ENCODE measurements at places on chromosomes 7 and 10.

DNA sequence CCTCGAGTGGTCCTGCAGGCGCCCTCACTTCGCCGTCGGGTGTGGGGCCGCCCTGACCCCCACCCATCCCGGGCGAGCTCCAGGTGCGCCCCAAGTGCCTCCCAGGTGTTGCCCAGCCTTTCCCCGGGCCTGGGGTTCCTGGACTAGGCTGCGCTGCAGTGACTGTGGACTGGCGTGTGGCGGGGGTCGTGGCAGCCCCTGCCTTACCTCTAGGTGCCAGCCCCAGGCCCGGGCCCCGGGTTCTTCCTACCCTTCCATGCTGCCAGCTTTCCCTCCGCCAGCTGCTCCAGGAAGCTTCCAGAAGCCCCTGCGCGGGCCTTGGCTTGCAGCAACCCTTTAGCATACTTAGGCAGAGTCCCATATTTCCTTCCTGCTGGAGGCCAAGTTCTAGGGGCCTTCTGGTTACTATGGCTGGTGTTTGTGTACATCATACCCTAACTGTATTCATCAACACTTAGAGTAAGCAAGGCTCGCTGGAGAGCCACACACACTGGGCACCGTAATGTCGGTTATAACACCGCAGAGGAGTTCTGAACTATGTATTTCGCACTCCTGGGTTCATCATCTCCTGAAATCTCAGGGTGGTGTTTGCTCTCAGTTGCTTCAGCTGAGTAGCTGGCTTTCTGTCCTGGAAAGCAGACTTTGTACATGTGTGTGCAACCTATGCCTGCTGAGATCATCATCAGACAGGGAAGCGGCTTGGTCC, 471 bp downstream of the MGMT start:
- DNase-seq, result no peak

DNA sequence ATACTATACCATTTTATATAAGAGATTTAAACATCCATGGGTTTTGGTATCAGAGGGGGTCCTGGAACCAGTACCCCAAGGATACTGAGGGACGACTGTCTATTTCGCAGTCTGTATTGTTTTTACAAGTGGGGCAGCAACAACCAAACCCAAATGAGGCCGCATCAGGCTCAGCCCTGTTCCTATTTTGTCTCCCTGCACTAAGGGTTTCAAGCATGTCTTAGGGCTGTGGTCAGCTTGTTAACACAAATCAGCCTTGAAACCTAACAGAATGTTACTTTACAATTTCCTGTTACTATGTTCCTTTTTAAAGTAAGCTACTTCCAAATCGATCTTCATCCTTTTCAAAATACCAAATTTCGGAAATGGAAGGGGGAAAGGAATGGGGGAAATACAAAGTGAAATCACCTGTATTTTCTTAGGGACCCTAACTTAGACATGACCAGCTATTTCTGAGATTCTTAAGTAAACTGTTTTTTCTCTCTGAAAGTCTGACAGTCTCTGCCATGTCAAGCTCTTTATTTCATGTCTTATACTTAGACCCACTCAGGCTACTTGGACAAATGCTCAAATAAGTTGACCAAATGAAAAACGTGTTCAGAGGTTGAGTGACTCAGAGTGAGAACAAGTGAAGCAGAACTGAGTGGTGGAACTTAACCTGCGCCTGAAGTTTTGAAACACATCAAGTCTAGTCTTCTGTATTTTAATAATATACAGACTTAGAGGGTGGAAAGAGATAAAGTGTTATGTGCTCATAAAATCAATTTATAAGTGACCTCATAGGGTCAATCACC, 75.8 kb downstream of the C1GALT1 start:
- no peak for DNase-seq

DNA sequence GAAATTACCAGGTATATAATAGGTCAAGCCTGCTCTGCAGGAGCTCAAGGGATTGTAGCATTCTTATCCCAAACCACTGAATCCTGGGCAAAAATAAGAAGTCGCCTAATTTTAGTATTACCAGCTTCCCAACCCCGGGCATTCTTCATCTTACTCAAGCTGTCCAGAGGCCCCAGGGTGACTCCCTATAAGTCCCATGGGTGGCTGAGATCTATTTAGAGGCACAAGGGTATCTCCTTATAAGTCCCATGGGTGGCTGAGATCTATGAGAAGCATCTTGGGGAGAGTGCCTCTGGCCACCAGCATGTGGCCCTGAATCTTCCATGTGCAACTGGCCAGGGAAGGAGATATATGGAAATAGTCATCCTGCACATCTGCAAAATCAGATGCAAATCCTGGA, 38.9 kb downstream of the PRSS2 start:
- DNase-seq, result no peak

DNA sequence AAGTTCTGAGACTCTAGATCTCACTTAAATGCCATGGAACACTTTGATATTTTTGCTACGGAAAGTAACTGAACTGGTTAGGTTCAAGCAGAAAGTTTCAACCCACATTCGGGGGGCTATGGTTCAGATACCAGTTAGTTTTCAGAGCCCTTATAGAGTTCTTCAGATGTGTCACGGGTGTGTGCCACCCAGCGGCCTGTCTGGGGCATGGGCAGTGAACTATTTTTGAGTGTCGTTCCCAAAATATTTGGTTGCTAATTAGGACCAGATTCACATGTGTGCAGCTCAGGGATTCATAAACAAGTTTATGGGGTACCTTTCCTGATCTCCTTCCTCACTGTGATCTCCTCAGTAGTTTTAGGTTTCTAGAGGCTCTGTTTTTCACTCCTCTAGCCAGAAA, 271.9 kb downstream of the C7orf25 start:
- DNase-seq, result no peak

GRCh38 chr10:78916227-78916626, 152.5 kb upstream of the ZMIZ1 start:
- no peak for DNase-seq

DNA sequence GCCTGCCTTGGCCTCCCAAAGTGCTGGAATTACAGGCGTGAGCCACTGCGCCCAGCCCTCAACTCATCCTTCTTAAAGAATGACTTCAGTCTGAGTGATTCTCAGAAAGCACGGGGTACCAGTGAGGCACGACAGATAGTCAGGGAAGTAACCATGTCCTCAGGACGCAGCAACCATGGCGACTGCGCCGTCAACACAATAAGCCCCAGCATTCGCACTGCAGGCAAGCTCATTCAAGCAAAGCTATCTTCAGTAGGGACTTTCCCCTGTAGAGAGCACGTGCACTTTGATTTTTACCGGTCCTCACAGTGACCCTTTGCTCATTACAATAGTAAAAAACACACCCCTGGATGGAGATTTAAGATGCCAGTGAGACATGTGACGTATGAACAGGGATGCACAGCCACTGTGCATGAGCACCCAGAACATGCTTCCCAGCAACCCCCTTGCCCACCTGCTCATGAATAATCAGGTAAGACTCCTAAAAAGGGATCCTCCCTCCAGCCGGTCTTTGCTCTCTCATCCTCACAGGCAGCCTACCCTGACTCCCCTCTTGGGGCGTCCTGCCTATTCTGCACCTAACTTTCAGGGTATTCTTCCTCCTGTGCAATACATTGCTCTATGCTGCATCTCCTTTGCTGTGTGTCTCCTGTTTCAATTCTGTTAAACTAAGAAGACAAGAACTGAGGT, 9.1 kb downstream of the WDR86 start:
- DNase-seq, result no peak

- peak; percentile 82 for DNase-seq
Measured at GRCh38 chr7:12715372-12716133, 28.1 kb downstream of the ARL4A start.

GRCh38 chr7:150428671-150429451, 21.6 kb upstream of the GIMAP8 start:
- no peak for DNase-seq

GRCh38 chr10:17961551-17962422, 10.1 kb downstream of the SLC39A12 start:
- no peak for DNase-seq

- no peak for DNase-seq
Measured at GRCh38 chr10:59575269-59575668, 134.4 kb downstream of the SLC16A9 start.

DNA sequence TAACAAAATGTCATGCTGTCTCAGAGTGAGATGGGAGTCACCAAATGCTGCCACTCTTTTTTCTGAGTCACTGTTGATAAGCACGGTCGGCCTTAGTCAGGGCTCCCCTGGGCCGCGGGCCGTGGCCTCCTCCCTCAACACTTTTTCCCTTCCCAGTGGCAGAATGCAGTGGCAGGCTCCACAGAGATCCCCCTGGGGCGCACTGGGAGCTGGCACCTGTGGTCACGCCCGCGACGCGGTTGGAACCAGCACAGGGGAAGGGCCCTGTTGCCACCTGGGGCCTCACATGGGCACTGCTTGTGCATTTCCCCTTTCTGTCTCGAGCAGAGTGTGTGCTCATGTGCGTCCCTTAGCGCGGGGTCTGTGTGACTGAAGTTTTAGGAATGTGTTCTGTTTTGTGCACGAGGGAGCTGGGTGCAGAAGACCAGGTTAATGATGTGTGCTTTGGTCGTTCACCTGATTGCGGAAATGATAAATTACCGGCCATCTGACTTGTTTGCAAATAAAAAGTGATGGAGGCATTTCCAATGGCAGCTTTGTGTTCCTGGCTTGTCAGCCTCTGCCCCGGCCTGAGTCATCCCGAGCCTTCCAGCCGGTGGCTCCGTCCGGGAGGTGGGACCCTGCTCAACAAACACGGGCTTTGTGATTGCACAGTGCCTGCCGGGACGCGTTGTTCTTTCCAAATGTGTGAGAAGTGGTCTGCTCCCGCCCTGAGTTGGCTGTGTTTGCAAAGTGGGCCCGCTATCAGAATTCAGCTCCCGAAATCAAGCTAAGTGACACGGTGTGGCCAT, 100.7 kb downstream of the NKX6-2 start:
- DNase-seq, result no peak

- no peak for DNase-seq
Measured at GRCh38 chr10:124650820-124651401, 93.3 kb downstream of the FAM53B start.

DNA sequence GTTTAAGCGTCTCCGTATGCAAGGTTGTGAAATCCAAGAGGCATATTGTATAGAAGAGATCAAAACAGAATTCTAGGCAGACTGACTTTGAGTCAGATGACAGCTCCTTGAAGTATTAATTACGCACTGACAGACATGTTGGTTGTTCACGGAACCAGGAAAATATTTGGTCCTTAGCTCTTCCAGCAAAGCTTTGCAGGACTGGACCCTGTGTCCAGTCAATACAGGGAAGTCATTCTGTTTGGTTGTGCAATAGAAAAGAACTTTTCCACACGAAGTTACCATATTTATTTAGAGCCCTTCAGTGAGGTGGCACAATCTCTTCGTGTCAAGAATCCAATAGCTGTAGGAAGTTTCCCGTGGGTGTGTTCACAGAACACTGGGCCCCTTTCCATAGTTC, 205.3 kb downstream of the ARHGAP21 start:
- DNase-seq, result no peak

DNA sequence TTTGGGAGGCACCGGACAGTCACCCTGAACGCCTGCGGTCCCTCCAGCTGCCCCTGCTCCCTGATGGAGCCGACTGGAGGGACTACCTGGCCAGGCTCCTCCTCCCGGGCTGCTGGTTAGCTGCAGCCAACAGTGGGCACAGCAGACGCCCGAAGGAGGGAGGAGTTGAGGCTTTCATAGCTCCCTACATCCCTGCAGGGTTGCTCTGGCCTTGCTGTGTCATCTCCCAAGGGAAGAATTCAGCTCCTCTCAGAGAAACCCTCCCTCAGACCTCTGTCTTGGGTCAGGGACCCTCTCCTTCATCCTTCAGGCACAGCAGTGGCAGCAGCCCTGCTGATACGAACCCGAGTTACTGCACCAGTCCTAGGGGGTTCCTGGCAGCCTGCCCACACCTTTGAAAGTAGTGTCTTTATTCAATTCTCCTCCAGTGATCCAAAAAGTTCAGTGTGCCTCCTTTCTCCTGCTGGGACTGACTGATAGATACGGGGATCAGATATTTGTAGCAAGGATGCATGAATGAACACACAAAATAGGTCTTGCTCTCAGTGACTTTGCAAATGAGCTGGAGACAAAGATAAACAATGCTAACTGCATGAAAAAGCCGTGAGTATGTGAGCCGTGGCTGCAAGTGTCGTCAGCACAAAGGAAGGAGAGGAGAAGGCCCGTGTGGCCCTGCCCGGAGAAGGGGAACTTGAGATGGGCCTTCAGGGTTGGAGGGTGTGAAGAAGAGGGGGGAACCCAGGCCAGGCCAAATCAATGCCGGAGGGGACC, 136.6 kb downstream of the PRKAG2 start:
- DNase-seq, result no peak

DNA sequence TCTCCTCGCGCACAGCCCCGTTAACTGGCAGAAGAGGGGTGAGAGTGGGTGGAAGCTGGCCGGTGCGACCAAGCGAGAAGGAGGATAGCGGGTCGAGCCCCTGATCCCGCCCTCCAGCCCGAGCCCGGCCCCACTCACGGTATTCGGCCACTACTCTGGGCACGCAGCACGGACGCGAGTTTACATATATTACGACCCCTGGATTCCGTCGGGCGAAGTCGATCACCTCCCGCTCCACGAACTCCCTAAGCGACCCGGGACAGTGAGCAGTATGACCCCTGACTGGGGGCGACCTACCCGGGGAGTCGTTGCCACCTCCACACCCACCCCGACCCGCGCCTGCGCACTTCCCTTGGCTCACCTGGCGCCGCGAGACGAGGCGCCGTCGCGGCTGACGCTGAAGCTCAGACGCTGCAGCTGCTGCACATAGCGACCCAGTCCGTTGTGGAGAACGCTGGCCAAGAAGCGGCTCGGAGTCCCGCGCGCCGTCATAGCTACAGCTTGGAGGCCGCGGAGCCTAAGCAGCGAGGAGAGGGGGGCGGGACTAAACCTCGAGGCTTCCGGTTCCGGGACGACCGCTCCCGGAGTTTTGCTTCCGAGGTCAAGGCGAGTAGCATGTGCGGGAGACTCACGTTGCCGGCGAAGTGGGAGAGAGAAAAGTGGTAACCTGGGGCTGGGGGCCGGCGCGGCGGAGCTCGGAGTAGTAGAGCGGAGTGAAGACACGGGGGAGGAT, at the start of the genes MRPL43 and TWNK:
Gene MRPL43 (minus strand): TSS at position 546 of the 733 bp plus-strand sequence. CDS start 54 bp downstream, at position 492.
Gene TWNK (plus strand): TSS at position 592 of the 733 bp plus-strand sequence. CDS start 668 bp downstream, outside the sequence.
- peak; percentile 48 for DNase-seq

- DNase-seq, result no peak
Measured at GRCh38 chr10:101297901-101298486, 56.0 kb upstream of the BTRC start.

GRCh38 chr10:69768386-69768785, 33.3 kb upstream of the COL13A1 start:
- no peak for DNase-seq

Measured in SHP77 treated with DMSO at 0.1 percent for 48 hours (cell line).